ENCODE measurements at places on chromosomes 12 and 14.

DNA sequence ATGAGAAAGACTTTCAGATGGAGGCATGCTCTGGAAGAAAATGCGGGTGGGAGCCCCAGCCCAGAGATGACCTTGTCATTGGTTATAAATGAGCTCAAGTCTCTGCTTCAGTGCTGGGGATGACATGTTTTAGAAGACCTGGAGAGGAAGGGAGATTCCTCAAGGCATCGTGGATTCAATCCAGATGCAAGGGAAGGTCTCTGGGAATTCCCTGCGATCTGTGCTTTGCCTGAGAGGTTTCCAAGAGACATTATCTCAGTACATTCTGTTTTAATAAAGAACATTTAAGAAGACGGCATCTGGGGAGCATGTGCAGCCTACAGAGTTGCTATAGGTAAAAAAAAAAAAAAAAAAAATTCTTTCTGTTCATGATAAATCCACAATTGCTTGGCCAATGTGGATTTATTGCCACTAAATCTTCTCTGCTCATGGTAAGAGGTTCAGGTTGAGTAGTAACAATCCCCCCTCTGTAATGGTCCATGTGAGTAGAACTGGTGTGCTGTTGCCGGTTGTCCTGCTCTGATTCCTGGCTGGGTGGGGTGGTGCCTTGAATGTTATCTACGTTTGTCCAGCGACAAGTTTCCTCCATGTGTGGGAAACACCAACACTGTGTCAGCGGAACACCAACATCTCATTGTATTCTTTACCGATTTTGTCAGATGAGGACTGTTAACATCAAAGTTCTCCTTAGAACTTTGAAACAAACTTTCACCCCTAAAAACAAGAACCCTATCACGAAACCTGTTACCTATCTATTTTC, 230.0 kb downstream of the MSRB3 start:
- no peak for DNase-seq

DNA sequence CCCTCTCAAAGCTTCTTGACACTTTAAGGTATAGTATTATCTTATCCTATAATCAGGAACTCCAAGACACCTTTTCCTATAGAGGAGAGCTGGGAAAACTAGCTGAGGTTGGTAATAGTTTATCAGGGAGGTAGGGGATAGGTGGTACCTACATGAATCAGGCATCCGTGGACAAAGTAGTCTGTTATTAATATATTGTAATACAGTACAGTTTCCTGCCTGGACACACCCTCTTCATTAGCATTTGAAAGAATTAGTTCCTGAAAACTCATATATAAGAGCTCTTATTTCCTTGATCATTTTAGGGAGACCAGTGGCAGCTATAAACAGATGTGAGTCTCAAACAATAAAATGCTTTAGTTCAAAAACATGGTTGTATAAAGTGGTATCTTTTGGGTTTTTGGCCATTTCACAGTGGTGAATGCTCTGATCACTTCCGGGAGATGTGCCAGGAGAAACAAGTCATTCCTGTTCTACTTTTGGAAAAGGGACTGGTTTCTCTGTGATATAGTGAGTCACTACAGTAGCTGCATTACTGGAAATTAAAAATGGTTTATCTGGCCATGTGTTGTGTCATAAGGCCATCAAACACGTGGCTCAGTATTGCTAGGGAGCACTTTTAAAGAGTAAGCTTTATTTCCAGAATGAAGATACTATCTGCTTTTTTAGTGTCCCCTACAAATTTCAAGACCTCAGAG, 98.1 kb downstream of the KLRB1 start:
- no peak for DNase-seq

DNA sequence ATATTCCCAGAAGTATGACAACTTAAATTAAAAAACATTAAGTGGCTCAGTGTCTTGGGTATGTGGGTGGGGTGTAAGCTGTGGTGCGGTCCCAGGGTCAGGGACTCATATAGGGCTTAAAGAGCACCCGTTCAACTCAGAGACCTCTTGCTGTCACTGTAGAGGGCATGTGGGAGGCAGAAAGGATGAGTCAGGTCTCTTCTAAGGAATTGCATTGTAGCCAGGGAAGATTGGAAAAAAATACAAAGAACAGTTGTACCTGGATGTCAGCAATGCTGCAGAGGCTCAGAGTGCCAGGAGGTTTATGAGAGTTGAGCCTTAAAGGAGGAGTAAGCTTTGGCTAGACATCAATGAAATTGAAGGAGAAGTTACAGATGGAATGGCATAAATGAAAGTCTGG, 104.1 kb downstream of the MYRFL start:
- DNase-seq: no peak

DNA sequence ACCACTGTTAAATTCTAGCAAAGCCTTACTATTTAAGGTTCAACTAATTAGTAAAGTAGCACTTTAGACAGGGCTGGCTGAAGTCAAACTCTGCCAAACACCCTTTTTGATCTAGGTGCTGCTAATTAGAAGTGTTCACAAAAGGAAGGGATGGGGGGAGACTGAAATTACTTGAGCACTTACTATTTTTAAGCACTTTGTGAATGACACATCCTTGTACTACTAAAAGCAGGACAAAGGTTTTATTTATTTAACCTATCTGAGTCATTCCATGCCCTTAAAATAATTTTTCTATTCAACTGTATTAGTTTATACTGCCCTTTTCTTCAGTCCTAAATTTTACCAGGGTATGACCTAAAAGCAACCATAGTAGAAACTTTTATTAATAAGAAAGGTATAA, 20.1 kb downstream of the MBIP start:
- no peak for DNase-seq

Data from amygdala (tissue), 56 donors.